NCI-H510A treated with DMSO at 0.1 percent for 48 hours (cell line): ENCODE measurements at places on chromosomes 2 and 18.
A peak's percentile ranks its signal among the peaks of the same experiment; 100 is the strongest.

GRCh38 chr18:49608366-49609255, 46.8 kb downstream of the LIPG start:
- DNase-seq: no peak

- DNase-seq: peak; percentile 44
Observed at GRCh38 chr2:234406085-234406484, 90.8 kb downstream of the ARL4C start.

DNA sequence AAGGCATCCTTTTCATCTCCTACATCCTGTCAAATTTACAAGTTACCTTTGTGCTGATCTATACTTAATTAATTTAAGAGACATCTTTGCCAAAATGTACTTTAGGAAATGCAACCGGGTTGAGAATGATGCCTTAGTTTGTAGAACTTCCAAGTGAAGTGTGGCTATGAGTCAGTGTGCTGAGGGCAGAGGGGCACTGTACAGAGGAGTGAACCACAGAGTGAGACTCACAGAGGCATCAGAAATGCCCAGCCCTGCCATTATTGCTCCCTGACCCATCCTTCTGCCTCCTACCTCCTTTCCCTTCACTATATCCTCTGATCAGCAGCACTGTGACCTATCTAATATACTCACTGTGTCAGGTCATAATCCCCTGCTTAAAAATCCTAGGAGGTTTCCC, 320.1 kb downstream of the LRRTM1 start:
- DNase-seq: no peak

DNA sequence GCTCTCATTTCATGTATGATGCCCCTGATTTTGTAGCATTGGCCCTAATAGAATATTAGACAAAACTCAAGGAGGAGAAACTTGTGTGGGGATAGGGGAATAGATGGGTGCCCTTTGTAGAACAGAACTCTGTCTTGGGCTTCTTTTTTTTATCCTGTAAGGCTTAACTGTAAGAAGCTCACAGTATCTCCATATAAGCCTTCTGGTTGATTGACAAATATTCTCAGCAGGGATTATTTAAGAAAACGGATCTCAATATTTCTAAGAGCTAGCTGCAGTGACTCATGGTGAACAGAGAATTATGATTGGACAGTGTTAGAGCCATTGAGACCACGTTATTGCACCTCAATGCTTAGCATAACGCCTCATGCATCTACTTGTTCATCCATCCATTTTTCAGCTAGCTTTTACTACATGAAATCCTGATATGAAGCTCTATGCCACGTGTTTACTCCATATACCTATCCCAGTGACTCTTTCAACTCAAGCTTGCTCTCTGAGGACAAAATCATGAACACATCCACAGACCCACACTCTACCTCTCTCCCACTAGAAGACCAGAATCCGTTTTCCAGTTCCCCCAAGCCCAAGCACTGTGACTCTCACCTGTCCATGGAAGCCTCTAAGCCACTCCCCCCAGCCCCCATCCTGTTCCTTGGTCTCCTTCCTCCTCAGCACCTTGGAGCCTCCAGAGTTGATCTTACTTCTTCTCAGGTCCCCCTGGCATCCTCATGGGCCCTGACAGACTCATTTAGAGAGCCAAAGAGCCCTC, 99.2 kb downstream of the BCL2L11 start:
- no peak for DNase-seq

GRCh38 chr2:38552259-38552658, 50.5 kb downstream of the HNRNPLL start:
- DNase-seq: no peak

- DNase-seq: no peak
Observed at GRCh38 chr2:163633291-163633690, 102.5 kb downstream of the FIGN start.

GRCh38 chr2:229133155-229133772, 137.8 kb downstream of the PID1 start:
- peak; percentile 92 for DNase-seq

DNA sequence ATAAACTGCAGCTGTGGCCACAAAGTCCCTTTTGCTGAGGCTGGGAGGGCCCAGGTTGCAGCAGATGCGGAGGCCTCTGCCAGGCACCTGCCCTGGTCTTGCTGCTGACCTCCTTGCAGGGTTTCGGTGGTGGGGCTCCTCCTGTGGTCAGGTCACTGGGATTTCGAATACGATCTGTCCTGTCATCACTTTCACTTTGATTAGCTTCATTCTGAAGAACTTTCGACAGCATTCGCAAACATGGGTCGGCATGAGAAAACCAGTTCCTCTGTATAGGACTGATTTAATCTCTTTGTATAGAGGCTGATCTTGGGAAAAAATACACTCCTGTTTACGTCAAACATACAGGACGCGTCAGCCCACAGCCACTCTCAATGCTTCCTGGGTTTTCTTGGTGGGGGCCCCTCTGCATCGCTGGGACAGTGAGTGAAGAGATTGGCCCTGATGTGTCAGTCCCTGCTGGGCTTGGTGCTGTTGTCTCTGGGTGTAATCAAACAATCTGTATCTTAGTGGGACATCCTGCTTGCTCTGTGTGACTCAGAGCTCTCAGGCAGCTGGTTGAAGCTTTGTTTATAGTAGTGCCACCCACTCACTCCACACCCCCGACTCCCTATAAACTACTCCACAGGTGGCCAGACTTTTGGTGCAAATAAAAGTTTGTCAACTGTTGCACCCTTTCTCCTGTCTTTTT, 209.4 kb upstream of the CXCR4 start:
- peak; percentile 44 for DNase-seq

DNA sequence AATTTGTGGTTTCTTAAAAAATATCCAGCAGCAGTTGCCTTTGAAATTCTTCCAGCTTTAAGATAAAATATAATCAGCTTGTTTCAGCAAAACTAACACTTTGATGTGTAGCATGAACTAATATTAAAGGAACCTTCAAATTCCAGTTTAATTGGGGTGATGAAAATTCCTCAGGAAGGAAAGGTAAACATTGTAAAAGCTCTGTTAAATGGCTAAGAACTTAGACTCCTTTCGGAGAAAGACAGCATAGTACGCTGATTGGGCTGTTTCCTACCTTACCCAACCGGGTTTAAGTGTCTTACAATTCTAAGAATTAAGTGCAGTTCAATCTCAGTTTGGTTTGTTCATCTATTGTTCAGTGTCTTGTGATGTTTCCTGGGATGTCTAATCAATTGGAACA, 108.3 kb downstream of the CDH7 start:
- DNase-seq: no peak

DNA sequence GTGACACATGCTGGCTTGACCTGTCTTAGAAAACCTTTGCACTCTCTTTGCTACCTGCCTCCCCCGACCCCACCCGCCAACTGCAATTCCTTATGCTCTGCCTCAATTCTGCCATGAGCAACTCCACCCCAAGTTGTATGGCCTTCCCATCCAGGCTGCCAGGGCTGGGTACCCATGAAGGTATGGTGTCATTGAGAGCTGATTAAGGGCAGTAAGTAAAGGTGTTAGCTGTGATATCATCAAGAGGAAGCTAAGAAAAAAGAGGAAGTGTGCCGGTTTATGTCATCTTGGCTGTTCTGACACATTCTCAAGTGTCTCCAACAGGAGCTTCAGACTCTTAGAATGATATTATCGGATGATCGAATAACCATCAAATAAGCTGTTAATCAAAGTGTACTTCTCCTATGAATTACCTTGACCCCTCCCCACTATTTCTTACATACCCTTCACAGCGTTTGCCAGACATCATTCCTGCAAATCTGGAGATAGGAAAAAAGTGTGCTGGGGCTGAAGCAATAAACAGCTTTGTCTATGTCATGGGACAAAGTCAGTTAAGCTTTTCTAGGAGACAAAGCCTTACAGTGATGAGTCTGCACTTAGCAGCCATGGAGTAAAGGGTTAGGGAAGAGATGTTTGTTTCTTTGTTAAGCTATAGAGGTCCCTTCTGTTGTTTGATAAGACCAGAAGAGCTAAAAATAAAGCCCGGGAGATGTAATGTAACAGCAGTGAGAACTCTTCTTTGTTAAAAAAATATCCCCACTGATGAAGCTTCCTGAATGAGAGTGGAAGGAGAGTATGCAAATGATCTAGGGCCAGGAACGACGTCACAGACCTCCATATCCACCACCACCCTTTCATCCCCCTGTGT, 40.4 kb upstream of the SMAD2 start:
- no peak for DNase-seq

- DNase-seq: no peak
Observed at GRCh38 chr2:120483355-120483754, 137.4 kb downstream of the INHBB start.

GRCh38 chr2:81327911-81328310, 1023.4 kb upstream of the LRRTM1 start:
- DNase-seq: no peak
